ENCODE measurements at places on chromosomes 7 and 10.

DNA sequence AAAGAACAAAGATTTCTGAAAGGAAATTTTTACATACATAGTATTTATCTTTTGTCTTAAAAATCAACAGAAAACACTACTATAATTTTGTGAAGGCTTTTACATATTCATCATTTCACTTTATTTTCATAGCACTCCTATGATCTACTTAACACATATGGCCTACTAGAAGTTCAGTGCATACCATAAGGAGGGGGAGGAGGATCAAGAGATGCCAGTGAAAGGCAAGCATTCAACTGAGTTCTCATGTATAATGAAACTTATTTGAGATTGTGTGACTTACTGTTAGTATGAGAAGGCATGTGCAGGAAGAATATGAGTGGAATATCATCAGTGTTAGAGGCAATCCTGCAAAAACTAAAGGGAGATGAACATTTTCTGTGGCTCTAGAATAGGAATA lies 10.6 kb downstream of the BRAF start:
- no peak for DNase-seq

DNA sequence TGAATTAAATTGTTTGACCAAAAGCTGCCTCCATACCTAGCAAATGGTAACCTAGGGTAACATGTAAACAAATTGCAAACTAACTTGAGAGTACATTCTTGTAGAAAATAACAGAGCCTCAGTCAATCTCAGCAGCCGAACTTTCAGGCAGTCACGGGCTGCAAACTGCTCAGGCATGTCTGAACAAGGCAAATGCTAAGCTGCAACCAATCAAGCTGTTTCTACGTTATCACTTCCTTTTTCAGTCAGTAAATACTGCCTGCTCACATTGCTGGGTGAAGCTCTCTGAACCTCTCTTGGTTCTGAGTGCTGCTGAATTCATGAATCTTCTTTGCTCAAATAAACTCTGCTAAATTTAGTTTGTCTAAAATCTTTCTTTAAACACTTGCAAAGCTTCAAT lies 1212.4 kb downstream of the SORCS1 start:
- no peak for DNase-seq

DNA sequence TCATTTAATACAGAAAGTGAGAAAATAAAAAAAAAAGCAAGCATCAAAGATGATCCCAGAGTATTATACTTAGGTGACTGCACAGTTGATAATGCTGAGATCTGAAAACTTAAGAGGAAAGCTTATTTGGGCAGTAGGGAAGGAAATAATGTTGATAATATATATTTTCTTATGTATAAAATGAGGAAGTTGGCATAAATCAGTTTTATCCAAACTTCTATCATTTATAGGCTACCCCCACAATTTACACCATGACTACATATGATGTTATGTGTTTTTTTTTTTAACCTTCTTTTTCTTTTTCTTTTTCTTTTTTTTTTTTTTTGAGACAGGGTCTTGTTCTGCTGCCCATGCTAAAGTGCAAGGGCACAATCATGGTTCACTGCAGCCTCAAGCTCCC lies 108.2 kb upstream of the PLXDC2 start:
- no peak for DNase-seq

DNA sequence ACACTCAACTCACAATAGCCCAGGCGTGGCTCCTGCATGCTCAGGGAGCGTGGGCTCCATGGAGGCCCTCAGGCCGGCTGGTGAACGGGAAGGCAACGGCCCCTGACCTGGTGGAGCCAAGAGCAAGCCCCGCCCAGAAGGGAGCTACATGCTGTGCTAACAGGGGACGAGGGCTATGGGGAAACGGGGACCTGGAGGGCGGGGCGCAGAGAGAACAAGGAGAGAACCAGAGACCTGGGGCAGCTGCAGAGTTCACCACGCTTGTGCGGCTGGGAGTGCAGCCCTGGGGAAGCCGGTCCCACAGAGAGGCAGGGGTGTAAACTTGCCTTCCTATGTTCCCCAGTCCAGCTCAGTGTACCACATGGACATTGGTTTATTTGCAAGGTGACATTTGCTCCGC lies 69.2 kb upstream of the PPP2R2D start:
- no peak for DNase-seq

DNA sequence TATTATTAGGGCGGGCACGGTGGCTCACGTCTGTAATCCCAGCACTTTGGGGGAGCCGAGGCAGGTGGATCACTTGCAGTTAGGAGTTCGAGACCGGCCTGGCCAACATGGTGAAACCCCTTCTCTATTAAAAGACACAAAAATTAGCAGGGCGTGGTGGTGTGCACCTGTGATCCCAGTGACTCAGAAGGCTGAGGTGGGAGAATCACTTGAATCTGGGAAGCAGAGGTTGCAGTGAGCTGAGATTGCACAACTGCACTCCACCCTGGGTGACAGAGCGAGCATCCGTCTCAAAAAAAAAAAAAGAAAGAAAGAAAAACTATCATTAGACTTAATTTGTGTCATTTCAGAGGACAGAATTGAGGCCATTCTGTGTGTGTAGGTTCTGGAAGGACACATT lies 752.7 kb upstream of the GALNT17 start:
- no peak for DNase-seq

GRCh38 chr10:21894648-21895342 lies 108.7 kb downstream of the DNAJC1 start:
- no peak for DNase-seq

DNA sequence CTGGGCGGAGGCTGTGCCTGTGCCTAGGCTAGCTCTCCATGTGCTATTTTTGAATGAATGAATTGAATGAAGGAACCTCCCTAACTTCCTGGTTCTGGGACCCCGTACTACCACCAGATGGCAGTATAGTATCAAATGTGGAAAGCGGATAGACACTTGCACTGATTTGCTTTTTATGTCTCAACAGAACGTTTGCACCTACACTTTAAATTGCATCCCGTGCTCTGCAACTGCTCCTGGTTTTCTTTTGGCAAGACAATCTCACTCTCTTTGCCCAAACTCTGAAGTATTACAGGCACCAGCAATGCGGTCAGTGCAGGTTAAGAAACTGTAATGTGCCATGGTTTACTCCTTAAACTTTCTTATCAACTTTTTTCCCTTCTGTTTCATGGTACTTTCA lies 6.5 kb downstream of the FZD8 start:
- DNase-seq: no peak

- no peak for DNase-seq
Measured at GRCh38 chr7:38524786-38525185, 106.4 kb downstream of the AMPH start.

- DNase-seq: no peak
Measured at GRCh38 chr7:117759950-117760640, 113.1 kb downstream of the CTTNBP2 start.

DNA sequence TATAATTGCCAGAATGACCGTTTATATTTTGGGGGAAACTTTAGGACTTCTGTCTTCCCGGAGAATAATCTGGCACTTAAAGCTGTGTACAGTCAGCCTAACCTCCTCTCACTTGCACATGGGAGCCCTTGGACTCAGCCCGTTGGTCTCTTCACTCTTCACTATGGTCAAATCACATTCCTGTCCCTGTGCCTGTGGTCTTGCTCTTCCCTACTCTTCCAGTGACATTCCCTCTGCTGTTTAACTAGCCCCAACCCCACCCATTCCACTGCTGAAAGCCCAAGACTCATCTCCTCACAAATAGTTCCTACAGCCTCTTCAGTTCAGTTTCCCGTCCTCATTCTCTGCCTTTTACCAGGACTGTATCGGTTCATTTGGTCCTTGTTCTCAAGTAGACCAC lies 135.0 kb downstream of the DYNC1I1 start:
- no peak for DNase-seq

- DNase-seq: no peak
Measured at GRCh38 chr10:112235920-112236319, 47.3 kb upstream of the TECTB start.

DNA sequence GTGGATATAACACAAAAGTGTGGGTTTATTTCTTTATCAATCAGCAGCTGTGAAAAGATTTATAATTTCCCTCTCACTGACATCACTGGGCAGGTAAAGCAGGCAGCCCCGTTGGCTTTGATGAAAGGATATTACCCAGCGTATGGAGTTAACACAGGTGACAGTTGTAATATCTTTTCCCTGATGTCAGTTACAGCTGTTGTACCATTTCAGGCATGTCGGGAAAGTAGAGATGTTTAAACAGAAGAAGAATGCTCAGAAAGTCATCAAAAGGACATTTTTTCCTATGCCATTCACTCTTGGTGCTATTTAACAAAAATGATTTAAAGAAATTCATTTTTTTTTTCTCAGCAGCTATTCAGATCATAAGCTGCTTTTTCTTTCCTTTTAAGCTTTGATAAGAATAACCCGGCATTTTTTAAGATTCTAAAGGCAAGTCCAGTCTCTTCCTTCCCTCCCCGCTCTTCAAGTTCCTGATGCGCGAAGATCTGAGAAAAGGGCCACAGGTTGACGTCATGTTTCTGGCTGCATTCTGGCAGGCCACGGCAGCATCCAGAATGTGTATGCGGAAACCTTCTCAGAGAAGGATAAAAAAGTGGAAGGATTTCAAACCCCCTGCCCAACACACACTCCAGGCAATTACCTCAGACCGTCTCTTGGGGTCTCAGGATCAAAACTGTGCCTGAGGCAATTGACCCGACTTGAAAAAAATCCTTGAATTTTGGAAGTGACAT lies 32.5 kb upstream of the ADAM12 start:
- no peak for DNase-seq

DNA sequence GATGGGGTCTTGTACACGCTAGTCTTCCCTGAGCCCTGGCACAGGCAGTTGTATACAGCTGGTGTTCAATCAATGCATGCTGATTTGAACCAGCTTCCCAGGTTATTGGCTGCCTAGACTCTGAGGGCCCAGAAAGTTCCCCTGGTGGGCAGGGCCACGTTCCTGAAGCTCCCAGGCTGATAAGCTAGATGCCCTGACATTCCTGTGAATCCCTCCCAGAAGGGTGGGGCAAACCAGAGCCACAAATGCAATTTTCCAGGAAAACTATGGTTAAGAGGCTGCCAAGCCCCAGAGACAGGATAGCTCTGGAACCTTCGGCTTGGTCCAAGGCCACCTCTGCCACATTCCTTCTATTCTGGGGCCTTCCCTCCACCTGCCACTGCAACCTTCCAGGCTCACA lies 78.2 kb downstream of the FAM53B start:
- DNase-seq: no peak

GRCh38 chr10:5040010-5040673 lies 36.5 kb upstream of the AKR1C2 start:
- DNase-seq: no peak

DNA sequence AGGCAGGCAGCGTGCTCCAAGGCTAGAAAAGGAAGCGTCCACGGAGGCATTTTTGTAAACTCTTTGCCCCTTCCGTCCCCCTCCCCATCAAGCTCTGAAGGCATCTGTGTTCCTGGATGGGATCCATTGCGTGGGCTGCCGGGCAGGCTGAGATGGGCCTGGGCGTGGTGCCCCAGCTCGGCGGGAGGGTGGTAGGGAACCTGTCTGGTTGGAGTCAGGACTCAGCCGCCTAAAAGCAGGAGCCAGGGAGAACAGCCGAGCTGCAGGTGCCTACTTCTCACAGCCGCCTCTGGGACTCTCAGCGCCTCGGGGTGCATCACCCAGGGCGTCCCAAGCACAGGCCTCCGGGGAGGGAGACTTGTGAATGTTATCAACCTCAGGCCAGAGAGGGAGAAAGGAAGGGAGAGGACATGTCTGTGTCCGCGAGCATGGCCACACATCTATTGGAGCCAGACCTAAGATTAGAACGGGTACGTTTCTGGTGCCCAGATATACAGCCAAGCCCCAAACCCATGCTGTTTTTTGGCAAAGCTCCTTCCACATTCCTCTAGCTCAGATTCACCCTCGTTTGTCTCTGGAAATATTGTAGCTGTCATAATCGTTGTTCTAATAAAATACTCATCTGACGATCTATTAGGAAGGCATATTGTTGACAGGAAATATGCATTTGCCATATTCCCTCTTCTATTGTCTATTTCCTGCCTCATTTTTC lies 48.6 kb upstream of the CTBP2 start:
- no peak for DNase-seq

DNA sequence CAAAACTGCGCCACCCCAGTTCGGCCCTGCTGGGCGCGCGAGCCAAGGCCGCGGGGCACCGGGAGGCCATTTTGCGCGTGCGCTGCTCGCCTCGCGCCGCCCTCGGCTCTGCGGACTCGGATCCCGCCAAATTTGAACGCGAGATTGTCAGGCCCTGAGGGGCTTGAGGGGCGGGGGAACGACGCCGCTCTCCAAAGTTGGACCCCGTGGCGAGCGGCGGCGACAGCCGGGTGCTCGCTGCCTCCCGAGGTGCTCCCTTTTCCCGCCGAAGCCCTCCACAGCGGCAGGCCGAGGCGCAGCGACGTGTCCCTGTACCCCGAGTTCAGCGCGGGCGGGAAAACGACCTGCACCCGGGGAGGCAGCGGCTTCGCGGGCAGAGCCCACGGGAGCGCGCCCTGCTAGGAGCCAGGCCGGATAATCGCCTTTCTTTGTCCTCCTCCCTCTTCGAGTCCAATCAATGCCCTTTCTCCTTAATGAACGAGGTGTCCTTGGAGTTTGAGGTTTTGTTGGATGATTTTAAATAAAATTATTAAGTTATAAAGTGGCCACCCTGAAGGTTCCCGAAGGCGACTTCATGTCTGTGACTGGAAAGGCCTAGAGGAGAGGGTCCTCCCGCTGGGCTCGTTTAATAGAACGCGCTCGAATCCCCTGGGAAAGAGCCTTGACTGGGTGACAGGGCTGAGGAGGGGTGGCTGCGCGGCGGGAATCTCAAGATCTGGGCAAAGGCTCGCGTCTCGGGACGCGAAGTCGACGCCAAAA lies 10.7 kb upstream of the SPAG6 start:
- DNase-seq: no peak

DNA sequence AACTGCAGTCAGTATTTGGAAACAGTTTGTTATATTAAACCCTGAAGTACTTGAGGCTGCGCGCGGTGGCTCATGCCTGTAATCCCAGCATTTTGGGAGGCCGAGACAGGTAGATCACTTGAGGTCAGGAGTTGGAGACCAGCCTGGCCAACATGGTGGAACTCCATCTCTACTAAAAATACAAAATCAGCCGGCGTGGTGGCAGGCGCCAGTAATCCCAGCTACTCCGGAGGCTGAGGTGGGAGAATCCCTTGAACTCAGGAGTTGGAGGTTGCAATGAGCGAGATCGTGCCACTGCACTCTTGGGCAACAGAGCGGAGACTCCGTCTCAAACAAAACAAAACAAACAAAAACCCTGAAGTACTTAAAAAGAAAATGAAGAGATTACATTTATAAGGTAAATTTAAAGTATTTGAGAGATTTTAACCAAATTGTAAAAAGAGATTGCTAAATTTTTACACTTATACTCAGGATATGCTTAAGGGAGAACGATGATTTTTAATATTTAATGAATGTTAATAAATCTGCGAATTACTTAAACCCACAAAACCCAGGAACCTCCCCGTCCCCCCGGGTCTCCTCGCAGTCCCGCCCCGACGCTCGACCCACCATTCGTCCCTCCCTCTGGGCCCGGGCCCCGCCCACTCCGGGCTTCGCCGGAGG lies 425 bp upstream of the MTG1 start:
- DNase-seq: no peak

- DNase-seq: no peak
Measured at GRCh38 chr10:115974816-115975430, 298.1 kb downstream of the GFRA1 start.

- DNase-seq: no peak
Measured at GRCh38 chr10:513393-513792, 176.1 kb downstream of the DIP2C start.

- no peak for DNase-seq
Measured at GRCh38 chr10:133336577-133337369, at the start of gene CALY. CALY (minus strand) TSS chr10:133336896; CDS start chr10:133328989, 7,907 bp downstream.

- no peak for DNase-seq
Measured at GRCh38 chr10:75240329-75241076, 4.7 kb upstream of the COMTD1 start.
